Non-pigmented ciliary epithelial cell (primary cell): ENCODE measurements at places on chromosomes 3 and 15.
A peak's percentile ranks its signal among the peaks of the same experiment; 100 is the strongest.

DNA sequence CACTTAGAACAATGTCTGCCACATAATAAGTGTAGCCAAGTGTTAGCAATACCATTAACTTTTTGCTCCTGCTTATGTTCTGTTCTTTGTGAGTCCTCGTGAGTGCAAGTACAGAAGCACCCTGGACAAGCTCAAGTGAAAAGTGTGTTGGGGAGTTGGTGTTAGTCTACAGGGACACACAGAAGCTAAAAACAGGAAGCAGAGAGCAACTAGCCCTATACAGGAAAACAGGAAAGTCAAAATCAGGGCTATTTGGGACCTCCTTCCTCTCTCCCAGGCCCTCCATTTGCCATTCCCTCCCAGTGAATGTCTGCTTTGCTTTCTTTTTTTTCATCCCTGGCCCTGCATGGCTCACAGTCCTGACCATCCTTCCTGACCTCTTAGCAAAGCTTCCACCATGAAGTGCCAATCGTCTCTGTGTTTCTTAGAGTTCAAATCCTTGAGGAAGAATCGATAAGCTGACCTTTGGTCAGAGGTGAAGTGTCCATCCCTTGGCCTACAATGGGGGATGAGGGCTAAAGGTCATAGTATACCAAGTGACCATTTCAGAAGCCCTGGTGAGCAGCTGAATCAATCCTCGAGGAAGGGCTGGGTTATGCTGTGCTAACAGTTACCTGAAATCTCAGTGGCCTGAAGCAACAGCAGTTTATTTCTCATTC, 328.2 kb downstream of the SHQ1 start:
- no peak for DNase-seq

- no peak for DNase-seq
Measured at GRCh38 chr3:175457301-175457700, 598.2 kb downstream of the NAALADL2 start.

GRCh38 chr15:35926007-35926380, 380.0 kb upstream of the DPH6 start:
- DNase-seq: peak; percentile 20

DNA sequence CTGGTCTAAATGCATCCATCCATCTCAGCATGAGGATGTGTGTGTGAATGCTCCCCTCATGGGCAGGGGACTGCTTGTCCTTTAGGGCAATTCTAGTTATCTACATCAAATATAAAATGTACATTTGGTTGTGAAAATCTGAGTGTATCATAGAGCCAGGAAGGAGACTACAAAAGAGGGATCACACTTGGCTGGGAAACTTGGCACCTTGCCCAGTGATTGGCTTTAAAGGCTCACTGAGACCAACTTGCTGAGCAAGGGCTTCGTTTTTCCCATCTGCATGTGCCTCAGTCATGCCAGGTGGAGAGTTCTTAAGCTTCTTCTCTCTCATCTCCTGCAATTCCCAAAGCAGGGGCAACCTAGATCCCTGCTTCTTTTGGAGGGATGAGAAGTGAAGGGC, 5.2 kb downstream of the CAPN3 start:
- DNase-seq: no peak

DNA sequence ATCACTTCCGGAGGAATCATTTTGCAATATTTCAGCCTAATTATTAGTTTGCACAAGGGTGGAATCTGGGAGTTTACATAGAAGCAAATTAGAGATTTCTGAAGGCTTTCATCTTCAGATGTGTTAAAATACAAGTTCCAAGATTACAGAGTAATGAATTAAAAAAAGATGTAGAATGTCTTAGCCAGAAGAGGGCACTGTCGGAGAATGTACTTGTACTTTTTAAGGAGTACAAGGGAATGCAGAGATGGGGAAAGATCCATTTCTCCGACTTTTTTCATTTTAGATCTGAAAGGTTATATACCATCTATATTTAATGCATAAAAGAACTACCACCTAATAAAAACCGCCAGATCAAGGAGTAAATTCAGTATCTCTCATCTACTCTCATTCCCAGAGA, 43.1 kb upstream of the WDR5B start:
- DNase-seq: peak; percentile 14

DNA sequence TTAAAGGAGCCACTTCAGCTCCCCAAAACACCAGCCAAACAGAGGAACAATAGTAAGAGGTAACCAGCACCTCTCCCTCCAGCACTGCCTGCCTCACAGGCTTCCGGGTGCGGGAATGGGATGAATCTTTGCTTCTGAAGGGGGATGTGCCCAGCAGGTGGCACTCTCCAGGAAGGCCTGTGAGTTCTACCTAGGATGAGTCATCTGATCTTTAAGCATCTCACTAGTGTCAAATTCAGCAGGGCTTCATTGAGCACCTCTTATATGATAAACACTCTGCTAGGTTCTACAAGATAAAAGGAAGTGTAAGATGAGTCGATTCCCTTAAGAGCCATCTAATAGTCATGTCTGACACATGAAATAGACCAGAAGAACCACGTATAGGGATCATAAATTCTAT, 237.4 kb upstream of the UMPS start:
- no peak for DNase-seq

- DNase-seq: no peak
Measured at GRCh38 chr3:100737334-100737733, 28.0 kb downstream of the TFG start.

- DNase-seq: no peak
Measured at GRCh38 chr3:114379266-114379665, 85.4 kb downstream of the TIGIT start.

DNA sequence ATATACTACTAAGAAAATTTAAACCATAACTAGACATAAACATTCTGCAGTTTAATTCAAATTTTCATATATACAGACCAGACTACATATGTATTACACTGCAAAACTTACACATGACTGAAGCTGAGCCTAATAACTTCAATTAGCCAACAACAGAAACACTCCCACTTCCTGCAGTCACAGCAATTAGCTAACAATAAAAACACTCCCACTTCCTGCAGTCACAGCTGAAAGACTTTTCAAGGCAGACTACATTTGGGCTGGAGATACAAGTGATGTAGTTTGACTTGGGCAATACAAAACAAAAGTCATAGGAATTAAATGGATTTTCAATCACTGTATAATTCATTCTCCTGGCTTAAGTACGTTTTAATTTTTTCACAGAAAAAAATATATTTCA, 10.3 kb downstream of the TM2D3 start:
- DNase-seq: no peak

GRCh38 chr3:83601704-83602103, 1357.1 kb upstream of the CADM2 start:
- DNase-seq: no peak

DNA sequence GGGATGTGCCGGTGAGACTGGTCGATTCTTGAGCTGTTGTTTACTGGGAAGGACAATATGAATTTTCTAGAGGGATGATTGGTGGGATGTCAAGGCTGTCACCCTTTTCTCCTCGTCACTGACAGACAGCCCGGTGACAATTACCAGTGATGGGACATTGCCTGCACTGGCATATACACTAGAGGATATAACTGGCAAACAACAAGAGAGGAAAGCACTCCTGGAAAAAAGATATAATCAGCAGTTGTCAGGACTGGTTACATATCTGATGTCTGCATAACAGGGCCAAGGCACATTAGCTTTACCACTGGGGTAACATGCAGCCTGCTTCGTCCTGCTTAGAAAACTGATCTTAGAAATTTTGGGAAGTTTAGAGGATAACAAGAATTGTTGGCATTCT, 131.1 kb downstream of the ROBO2 start:
- DNase-seq: no peak

- peak; percentile 28 for DNase-seq
Measured at GRCh38 chr3:56624725-56625124, 58.3 kb downstream of the TASOR start.

- DNase-seq: no peak
Measured at GRCh38 chr3:50607271-50608091, 4.1 kb downstream of the CISH start.
